ENCODE measurements at places on chromosomes 3 and 15.

DNA sequence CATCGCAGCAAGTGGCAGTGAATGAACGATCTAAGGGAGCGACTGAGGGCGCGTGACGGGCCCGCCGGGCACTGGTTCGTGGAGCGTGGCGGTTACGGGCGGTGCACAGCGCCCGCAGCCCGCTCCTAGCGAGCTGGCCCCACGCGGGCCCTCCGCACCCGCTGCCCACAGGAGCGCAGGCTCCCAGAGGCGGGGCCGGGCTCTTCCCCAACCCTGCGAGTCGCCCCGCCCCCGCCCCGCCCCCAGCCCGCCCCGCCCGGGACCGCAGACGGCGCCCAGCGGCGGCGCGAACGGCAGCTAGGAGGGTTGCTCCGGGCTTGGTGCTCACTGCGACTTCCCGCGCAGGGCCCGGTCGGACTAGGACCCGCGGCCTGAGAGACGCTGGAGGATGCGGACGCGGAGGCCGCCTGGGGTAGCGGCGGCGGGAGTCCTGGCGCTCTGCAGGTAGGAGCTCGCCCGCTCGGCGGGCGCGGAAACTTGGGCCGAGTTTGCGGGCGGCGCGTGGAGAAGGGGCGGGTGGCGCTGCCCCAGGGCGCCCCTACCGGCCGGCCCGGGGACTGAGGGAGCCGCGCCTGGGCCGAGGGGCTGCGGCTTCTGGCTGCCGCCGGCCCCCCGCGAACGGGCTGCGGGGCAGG is at the start of gene C15orf39:
TSS of gene C15orf39 (plus strand) at position 267 of the 635 bp plus-strand sequence. CDS start 4,167 bp downstream, outside the sequence.
- H3K36me3 ChIP-seq = no peaks in the 10 kb centered on the region
- peak within 1 kb of the TSS; percentile 86 for H3K27ac ChIP-seq
- H3K4me3 ChIP-seq = peak within 1 kb of the TSS; percentile 87
- H3K4me1 ChIP-seq = peaks cover 20% of the 10 kb centered on the region

DNA sequence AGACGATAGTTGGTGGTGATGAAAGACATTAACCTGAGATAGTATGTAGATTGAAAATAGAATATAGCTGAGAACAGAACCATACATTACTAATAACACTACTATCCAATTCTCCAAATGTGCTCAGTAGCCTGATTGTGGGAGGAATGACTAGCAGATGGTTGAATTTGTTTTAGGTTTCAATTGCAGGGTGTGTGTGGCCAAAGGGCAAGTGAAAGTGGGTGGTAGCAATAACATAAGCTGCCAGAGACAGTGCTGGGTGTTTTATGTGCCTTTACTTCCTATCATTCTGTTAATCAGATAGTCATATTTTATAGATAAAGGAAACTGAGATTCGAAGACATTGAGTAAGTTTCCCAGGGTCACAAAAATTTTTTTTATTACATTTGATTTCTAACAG is 249.5 kb upstream of the ARL6 start:
- H3K27ac ChIP-seq = no peak overlapping the region
- H3K27me3 ChIP-seq = no peaks in the 10 kb centered on the region
- no peaks in the 10 kb centered on the region for H3K4me1 ChIP-seq

- H3K27me3 ChIP-seq = no peaks in the 10 kb centered on the region
- H3K27ac ChIP-seq = no peak overlapping the region
- no peak for DNase-seq
- no peak overlapping the region for H3K4me3 ChIP-seq
Measured at GRCh38 chr3:2944628-2945027, 165.5 kb downstream of the IL5RA start.

GRCh38 chr15:88624156-88624970 is 3.2 kb downstream of the AEN start:
- peak overlapping the region; percentile 8 for H3K27ac ChIP-seq
- H3K4me1 ChIP-seq = peaks cover 34% of the 10 kb centered on the region
- H3K27me3 ChIP-seq = no peaks in the 10 kb centered on the region
- no peak for DNase-seq
- H3K4me3 ChIP-seq = peak overlapping the region; percentile 27

DNA sequence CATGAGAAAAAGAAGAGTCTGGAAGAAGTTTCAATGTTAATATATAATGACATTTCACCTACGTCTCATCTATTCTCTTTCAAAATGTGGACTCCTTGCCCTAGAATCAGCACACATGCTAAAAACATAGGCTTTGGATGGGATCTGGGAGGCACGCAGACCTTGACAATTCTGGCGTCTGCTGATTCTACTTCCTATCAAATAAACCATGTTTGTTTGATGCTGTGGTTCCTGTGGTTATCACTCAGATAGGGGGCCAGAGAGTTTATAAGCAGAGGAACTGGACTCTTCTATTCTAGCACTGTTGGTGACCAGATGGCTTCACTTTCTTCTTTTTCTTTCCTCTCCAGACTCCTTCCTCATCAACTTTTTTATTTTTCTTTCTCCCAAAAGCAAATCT is 336.8 kb downstream of the DIPK2A start:
- H3K27me3 ChIP-seq = no peaks in the 10 kb centered on the region
- no peaks in the 10 kb centered on the region for H3K4me1 ChIP-seq
- no peaks in the 10 kb centered on the region for H3K36me3 ChIP-seq
- no peak overlapping the region for H3K27ac ChIP-seq
- no peak for DNase-seq
- no peak overlapping the region for H3K4me3 ChIP-seq

- no peak overlapping the region for H3K27ac ChIP-seq
- no peaks in the 10 kb centered on the region for H3K27me3 ChIP-seq
- H3K36me3 ChIP-seq = no peaks in the 10 kb centered on the region
- no peaks in the 10 kb centered on the region for H3K4me1 ChIP-seq
- DNase-seq = no peak
Measured at GRCh38 chr3:140068494-140069017, 133.6 kb downstream of the CLSTN2 start.

GRCh38 chr15:40336744-40337122 is 4.0 kb downstream of the CCDC9B start:
- peaks cover 82% of the 10 kb centered on the region for H3K4me1 ChIP-seq
- H3K36me3 ChIP-seq = peaks cover 29% of the 10 kb centered on the region
- no peaks in the 10 kb centered on the region for H3K27me3 ChIP-seq
- H3K4me3 ChIP-seq = no peak overlapping the region

DNA sequence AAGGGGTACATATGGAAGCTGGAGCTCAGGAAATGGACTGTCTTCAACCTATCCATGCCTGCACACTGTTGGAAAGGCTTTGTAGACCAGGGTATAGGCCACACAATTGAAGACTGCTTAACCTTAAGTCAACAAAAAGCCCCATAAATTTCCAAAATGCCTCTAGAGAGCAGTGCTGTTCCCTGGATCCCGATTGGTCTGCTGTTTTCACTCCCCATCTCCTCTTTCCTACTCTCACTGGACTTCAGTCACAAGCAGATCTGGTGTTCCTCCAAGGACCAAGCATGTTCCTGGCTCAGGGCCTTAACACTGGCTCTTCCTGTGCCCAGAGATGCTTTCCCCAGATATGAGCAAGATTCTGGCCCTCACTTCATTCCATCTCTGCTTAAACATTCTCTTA is 22.8 kb upstream of the LRRC34 start:
- H3K27ac ChIP-seq = no peak overlapping the region
- H3K4me1 ChIP-seq = no peaks in the 10 kb centered on the region
- H3K36me3 ChIP-seq = no peaks in the 10 kb centered on the region
- H3K27me3 ChIP-seq = no peaks in the 10 kb centered on the region
- no peak for DNase-seq

GRCh38 chr3:108183971-108184370 is 38.3 kb downstream of the IFT57 start:
- H3K27me3 ChIP-seq = no peaks in the 10 kb centered on the region
- DNase-seq = no peak
- no peak overlapping the region for H3K27ac ChIP-seq
- H3K36me3 ChIP-seq = peaks cover 2% of the 10 kb centered on the region
- H3K4me3 ChIP-seq = no peak overlapping the region

DNA sequence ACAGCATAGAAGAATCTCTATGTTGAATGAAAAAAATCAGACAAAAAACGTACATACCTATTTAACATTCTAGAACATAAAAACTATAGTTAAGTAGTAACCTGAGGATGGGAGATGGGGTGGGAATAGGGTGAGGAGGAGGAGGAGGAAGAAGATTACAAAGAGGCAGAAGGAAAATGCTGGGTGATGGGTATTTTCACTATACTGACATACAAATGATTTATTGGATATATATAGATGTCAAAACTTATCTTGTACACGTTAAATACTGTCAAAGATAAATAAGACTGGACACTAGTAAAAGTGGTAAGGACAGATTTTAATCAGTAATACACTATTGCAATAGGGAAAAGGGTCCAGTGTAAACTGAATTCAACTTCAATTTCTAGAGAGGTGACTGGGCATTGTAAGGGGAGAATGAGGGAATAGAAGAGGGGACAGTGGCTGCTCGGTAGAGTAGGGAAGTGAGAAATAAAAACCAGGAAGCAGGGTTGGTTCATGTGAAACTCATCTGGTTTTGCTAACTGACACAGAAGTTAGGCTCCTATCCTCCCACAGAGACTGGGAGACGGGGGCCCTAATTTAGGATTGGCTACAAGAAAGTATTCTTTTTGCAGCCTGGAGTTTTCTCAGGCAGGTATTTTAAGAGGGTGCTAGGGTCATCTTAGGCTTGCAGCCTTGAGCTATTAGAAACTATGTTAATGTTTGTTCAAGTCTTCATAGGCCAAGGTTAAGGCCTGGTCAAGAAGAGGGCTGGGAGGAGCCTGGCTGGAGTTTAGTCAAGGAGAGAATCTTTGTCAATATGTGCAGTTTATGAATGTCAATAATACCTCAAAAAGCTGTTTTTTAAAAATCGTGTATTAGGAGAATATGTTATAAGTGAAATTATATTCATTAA is 15.0 kb upstream of the C15orf61 start:
- H3K27ac ChIP-seq = no peak overlapping the region
- H3K4me1 ChIP-seq = no peaks in the 10 kb centered on the region
- H3K4me3 ChIP-seq = no peak overlapping the region
- no peaks in the 10 kb centered on the region for H3K36me3 ChIP-seq

GRCh38 chr3:182063742-182064141 is 352.0 kb downstream of the SOX2 start:
- no peaks in the 10 kb centered on the region for H3K27me3 ChIP-seq
- no peak for DNase-seq
- H3K36me3 ChIP-seq = no peaks in the 10 kb centered on the region
- no peak overlapping the region for H3K27ac ChIP-seq
- no peak overlapping the region for H3K4me3 ChIP-seq

GRCh38 chr15:71333136-71333700 is 217.9 kb downstream of the THSD4 start:
- no peak for DNase-seq
- no peaks in the 10 kb centered on the region for H3K27me3 ChIP-seq
- peaks cover 36% of the 10 kb centered on the region for H3K4me1 ChIP-seq

- no peaks in the 10 kb centered on the region for H3K27me3 ChIP-seq
- H3K27ac ChIP-seq = peak overlapping the region; percentile 39
Measured at GRCh38 chr3:16399473-16399872, 114.0 kb downstream of the RFTN1 start.

DNA sequence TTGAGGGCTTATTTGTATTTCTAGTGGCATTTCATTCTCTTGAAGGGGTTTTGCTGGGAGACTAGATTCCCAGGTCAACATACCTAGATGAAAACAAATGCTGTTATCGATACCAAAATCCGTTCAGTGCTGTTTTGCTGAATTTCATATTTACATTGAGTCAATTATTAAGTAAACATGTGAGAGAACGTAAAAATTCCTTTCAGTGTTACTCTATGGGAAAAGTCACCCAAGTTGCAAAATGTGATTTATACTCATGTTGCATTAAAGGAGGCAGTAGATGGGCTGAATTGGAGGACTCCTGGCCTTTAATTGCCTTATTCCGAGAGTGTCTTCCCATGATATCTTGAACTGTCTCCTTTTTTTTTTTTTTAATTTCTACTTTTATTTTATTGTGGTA is 1011.3 kb upstream of the NR2F2 start:
- H3K27me3 ChIP-seq = no peaks in the 10 kb centered on the region
- no peak for DNase-seq
- H3K4me1 ChIP-seq = no peaks in the 10 kb centered on the region
- H3K27ac ChIP-seq = no peak overlapping the region

DNA sequence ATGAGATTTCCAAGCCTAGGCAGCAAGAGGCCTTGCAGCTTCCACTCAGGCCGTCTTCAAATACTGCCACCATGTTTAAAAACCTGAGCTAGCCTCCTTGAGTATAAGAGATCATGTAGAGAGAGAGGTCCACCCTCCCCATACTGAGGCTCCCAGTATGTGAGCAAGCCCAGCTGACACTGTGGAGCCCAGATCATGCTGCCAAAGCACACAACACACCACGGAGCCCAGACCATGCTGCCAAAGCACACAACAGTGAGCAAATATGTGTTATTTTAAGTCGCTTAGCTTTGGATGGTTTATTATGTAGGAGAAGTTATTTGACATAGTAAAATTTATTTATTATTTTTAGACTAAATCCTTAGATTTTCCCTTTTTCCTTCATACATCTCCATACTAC is 333.7 kb downstream of the CTNNB1 start:
- H3K4me3 ChIP-seq = no peak overlapping the region
- DNase-seq = no peak
- no peak overlapping the region for H3K27ac ChIP-seq
- H3K4me1 ChIP-seq = no peaks in the 10 kb centered on the region
- H3K27me3 ChIP-seq = no peaks in the 10 kb centered on the region

DNA sequence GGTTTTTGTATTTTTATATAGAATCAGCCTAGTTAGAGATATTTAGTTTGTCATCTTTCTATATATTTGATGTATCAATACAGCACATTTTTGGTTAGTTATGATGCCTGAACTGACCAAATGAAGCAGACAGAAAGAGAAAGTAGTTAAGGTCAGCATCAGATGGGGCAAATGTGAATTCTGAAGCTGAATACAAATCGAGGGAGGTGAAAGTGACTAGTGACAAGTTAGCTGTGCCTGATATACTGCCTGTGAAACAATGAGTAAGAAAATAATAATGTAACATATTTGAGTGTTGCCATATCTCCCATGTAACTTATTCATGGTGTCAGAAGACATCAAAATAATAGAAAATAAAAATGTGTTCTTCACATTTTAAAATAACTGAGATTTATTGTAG is 680.3 kb upstream of the SEMA6D start:
- no peaks in the 10 kb centered on the region for H3K27me3 ChIP-seq
- no peaks in the 10 kb centered on the region for H3K36me3 ChIP-seq
- DNase-seq = no peak

GRCh38 chr3:23422517-23422851 is 219.4 kb downstream of the UBE2E2 start:
- peaks cover 25% of the 10 kb centered on the region for H3K4me1 ChIP-seq
- H3K27ac ChIP-seq = no peak overlapping the region
- no peak for DNase-seq

GRCh38 chr15:88113613-88114308 is 142.8 kb downstream of the NTRK3 start:
- DNase-seq = no peak
- H3K27me3 ChIP-seq = no peaks in the 10 kb centered on the region
- H3K36me3 ChIP-seq = no peaks in the 10 kb centered on the region
- no peak overlapping the region for H3K4me3 ChIP-seq
- H3K27ac ChIP-seq = no peak overlapping the region
- H3K4me1 ChIP-seq = no peaks in the 10 kb centered on the region

All from psoas muscle (tissue), 8 donors.